ENCODE measurements at places on chromosomes 1 and 21.
A peak's percentile ranks its signal among the peaks of the same experiment; 100 is the strongest.

DNA sequence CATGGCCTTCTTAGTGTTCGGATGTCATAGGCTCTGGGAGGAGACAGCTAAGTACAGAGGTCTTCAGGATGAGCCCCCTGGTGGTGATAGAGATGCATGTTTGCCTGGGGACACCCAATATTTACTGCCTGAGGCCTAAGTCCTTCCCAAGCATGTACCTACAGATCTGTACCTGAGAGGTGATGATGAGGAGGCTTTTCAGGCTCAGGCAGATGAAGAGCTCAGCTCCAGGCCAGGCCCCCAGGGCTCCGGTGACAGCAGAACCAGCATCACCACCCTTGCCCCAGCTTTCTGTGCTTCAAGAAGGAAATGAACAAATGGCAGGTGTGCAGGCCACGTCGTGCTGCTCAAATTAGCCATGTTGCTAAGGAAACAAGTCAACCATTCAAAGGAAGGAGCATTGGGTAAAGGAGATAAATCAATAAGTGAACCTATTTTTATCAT, 21.1 kb downstream of the CACNA1E start:
- no peak for DNase-seq

GRCh38 chr1:17108360-17108759, 10.9 kb downstream of the PADI2 start:
- DNase-seq: no peak

GRCh38 chr1:66143651-66144050, 351.0 kb downstream of the PDE4B start:
- DNase-seq: no peak

DNA sequence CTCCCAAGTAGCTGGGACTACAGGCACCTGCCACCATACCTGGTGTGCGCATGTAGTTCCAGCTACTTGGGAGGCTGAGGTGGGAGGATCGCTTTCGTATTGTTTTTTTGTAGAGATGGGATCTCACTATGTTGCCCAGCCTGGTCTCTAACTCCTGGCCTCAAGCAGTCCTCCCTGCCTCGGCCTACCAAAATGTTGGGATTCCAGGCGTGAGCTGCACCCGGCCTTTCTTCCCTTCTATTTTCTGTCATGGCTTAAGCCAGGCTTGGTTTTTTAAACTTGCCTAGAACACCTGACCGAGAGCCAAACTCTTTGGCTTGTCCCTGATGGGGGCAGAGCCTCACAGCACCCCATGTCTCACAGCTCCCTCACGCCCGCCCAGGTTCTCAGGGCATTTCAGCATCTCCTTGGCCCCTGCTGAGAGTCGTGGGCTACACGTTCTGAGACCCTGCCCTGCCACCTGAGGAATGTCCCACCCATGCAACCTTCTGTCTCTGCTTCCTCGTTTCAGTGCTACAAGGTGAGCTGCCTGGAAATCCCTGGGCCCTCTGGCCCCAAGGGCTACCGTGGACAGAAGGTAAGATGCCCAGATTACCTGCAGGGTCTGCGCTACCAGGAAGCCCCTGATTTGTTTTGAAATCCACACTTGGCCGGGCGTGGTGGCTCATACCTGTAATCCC, 15.7 kb downstream of the COL6A2 start:
- DNase-seq: peak; percentile 7

DNA sequence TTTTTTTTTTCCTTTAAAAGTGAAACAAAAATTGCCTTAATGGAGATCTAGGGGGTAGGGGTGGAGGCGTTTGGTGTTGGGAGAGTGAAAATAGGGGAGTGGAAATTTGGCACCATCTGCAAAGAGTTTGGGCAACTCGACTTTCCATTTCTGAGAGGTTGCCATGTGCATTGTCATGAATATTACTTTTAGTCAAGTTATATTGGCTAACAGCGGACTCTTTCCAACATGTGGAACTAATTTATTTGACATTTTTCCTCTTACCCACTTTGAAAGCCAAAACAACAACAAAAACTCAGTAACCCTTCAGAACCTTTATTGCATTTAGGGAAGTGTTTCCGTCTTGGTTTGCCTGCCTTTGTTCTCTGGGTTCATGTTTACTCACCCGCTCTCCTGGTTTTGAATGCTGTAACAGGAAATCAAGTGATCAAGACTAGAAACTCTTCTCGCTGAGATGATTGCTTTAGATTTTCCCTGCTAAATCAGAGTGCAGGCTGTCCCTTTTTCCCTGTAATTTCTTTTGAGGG, 70.4 kb downstream of the CACHD1 start:
- no peak for DNase-seq

DNA sequence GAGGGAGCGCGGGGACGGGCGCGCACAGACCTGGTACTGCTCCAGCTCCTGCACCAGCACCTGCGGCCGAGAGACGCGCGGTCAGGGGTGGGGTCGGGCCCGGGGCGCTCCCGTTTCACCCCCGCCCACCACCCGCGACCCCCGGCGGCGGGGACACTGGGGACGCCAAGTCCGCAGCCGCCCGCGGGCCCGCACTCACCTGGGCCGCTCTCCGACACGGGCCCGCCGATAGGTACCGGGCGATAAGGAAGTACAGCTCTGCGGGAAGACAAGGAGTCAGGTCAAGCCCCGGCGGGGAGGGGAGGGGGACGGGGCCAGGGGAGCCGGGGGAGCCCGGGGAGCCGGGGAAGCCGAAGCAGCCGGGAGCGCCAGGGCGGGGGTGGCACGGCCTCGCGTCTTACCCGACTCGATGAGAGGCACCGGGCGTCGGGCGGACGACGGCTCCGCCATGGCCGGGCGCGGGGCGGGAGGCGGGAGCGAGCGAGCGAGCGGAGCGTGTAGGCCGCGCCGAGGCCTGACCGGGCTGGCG, 326 bp downstream of the BRWD1 start:
- peak; percentile 59 for DNase-seq

DNA sequence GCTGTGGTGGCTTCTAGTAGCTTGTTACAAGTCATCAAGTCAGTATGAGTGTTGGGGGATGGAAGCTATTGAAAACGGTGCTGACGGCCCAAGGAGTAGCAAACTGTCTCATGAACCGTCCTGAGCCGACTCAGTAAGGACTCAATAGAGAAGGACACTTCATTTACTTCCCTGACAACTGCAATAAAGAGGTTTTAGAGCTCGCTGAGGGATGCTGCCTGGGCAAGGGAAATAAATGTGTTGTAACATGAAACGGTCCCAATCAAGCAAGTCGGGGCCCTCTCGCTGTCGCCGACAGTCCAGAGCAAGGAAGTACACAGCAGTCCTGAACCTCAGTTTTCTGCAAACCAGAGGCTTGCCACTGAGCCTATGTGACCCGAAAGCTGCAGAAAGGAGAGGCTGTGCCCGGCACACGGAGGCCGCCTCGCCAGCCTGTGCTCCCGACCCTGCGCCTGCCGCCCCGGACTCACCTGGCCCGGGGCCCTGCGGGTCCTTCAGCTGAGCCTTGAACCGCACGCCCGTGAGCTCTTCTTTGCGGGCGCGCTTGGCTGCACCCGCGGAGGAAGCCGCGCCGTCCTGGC, 423 bp downstream of the URB1 start:
- DNase-seq: no peak

DNA sequence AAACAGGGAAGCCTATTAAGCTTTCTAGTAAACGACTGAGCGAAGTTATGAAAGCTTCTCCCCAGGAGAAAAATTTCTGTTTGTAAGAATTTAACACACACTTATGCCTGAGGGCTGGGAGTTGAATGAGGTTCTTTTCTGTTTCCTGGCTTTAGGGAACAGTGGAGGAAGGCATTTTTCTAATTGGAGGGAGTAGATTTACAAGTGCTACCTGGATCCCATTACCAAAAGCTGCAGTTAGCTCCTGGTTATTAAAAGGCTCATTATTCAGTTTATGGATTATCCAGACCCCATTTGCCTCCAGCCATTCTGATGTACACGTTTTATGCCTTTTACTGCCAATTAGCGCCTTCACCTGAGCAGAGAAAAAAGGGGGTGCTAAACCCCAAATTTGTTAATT, 7.5 kb downstream of the ST6GALNAC3 start:
- no peak for DNase-seq

DNA sequence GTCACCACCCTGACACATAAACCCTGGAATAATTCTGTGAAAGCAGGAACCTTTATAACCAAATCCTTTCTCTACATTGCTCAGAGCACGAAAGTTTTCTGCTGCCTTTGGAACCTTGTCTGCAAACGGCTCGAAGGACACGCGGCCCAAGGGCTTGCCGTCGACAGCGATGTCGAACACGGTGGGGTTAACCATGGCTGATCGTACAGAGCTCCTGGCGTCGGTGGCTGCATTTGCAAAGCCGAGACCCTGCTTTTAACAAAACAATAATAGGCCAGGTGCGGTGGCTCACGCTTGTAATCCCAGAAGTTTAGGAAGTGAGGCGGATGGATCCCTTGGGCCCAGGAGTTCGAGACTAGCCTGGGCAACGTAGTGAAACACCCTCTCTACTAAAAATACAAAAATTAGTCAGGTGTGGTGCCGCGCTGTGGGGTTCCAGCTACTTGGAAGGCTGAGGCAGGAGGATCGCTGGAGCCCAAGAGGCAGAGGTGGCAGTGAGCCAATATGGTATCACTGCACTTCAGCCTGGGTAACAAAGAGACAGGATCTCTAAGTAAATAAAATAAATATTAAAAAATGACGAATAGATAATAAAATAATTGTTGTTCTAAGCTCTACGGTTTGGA, 2.2 kb upstream of the EIF2B3 start:
- no peak for DNase-seq

- no peak for DNase-seq
Observed at GRCh38 chr1:66237042-66237441, 296.9 kb upstream of the SGIP1 start.

- DNase-seq: peak; percentile 50
Observed at GRCh38 chr21:45074048-45074817, at the start of gene ADARB1. Gene ADARB1 (plus strand): TSS chr21:45074580. CDS start chr21:45171657, 97,077 bp downstream.

DNA sequence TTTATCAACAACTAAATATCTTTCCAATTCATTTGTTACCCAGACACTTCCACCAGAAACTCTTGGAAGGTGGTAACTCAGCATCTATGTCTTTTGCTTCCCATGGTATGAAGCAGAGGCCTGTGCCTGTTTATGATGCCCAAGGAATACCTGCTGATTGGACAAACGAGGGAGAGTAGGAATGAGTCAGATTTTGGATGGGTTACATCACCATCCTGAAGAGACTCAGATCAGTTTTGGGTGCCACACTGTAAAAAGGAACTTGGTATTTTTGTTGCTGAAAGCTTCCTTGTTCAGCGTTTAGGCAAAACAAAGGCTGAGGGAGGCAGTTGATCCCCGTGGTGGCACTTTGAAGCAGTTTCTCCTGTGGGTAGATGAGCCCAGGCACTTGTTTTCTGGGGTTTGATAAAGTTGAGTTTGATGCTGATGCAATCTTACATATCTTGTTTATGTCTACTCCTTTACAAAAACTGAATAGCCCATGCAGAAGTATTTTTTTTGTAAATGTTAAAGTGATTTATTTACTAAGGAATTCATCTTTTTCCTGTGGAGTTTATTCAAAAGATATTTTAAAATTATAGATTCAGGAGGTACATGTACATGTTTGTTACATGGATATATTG, 26.7 kb upstream of the CYP4X1 start:
- DNase-seq: no peak

- peak; percentile 36 for DNase-seq
Observed at GRCh38 chr1:227730630-227731151, 4.4 kb downstream of the JMJD4 start.

GRCh38 chr1:66253330-66253921, 280.5 kb upstream of the SGIP1 start:
- no peak for DNase-seq

DNA sequence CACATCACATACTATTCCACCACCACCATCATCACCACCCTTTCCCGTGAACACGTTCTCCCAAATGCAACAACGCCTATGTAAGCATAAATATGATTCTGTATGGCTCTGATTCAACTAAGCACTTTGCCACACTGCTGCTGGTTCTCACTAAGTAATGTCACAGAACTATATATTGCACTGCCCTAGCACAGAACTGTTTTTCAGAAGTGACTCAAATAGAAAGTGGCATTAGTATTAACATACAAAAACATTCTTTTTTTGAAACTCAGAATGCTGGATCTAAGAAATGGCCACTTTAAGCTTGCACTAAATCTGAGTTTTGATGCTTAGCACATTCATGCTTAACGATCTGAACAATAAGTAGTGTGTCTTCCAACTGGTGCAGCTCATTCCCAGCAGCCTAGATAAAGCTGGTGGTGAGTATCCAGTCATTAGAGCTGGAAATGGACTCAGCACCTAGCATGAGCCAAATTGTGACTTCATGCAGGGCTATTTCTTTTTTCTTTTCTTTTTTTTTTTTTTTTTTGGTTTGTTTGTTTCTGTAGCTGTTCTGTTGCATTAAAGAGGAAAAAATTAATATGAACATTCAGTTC, 46.2 kb upstream of the ZC3H11B start:
- no peak for DNase-seq

- peak; percentile 72 for DNase-seq
Observed at GRCh38 chr1:39625462-39626273, 13.8 kb downstream of the HEYL start.

GRCh38 chr1:208107425-208108212, 136.6 kb downstream of the PLXNA2 start:
- no peak for DNase-seq

DNA sequence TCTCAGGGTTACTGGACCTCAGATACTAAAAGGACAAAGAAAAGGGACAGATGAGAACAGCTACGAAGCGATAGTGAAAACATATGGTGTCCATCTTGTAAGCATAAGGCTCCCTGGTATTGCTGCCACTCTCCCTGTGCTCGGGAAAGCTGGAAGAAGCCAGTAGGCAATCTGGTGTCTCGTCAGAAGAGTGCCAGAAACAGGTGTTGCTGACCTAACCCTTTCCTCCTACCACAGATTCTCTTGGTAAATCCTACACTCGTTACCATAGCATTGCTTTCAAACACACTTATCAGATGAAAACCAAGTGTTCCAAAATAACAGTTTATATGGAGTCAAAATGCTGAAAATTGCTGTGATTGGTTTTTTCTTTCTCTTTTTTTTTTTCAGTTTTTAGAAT, 146.3 kb downstream of the NRIP1 start:
- DNase-seq: no peak

DNA sequence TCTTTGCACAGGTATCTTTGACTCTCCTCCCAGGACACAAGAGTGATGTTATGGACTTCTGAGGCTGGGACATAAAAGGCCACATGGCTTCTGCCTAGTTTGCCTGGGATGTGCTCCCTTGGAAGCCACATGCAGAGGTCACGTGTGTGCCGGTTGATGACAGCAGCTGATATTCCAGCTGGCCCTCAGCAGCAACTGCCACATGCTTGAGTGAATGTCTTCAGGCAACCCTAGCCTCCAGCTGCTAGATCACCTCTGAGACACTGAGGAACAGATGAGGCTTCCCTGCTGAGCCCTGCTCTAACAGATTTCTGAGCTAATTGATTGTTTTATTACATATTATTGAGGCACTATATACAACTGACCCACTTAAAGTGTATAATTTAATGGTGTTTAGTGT, 11.6 kb upstream of the AKR7A3 start:
- DNase-seq: no peak

- DNase-seq: no peak
Observed at GRCh38 chr1:45409276-45409675, 69.0 kb upstream of the MUTYH start.

GRCh38 chr1:6154525-6155319, 25.4 kb downstream of the CHD5 start:
- DNase-seq: no peak

DNA sequence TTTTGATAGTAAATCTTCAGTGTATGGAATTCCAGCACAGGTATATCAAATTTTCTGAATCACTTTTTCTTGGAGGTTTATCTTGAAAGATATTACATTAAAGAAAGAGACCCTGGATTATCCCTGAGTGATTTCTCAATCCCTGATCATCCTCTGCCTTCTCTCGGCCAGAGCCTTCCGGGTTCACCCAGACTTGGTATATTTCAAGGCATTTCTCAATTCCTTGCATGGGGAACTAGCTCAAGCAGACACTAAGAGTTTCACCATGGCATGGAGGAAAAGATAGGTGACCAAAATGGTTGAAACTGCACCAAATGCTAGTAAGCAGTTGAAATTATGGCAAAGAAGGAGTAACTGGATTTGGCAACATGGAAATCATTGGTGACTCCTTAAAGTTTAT, 5.7 kb downstream of the VAMP4 start:
- no peak for DNase-seq

All from body of pancreas (tissue), 4 donors.